ENCODE measurements at places on chromosomes 1 and 21.

DNA sequence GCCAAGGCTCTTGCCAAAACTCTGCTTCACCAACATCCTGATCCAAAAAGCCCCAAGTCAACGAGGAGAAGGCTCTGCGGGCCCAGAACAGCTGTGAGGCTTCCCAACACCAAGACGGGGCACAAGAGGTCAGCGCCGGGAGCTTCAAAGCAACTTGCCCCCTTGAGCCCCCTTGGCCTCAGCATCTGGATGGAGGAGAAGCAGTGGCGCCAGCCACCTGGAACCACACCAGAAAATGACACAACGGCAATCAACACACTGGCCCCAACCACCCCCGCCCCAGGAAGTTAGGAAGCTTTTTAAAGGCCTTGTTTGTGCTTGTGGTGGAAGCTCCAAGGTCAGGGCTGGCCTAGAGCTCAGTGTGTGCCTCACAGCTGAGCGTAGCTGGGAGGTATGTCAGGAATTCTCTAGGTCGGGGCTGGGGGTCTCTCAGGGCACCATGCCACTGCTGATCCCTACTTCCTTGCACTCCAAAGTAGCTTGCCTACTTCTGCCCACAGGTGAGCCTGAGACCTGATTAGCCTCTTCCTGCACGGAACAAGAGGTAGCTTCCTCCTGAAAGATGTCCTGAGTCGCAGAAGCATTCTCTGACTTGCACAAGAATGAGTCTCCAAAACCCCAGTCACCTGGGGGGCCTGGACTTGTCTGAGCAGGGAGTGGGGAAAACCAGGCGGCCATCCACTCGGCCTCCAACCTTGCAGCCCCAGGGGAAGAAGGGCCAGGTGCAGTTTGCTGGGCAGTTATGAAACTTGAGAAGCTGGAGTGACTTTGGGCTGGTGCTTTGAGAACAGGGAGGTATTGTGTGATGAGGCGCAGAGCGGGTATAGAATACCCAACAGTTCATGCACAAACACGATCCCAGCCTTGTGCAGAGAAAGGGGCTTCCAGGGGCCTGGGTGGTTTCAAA lies 9.7 kb upstream of the SRP9 start:
- DNase-seq: peak; percentile 32

DNA sequence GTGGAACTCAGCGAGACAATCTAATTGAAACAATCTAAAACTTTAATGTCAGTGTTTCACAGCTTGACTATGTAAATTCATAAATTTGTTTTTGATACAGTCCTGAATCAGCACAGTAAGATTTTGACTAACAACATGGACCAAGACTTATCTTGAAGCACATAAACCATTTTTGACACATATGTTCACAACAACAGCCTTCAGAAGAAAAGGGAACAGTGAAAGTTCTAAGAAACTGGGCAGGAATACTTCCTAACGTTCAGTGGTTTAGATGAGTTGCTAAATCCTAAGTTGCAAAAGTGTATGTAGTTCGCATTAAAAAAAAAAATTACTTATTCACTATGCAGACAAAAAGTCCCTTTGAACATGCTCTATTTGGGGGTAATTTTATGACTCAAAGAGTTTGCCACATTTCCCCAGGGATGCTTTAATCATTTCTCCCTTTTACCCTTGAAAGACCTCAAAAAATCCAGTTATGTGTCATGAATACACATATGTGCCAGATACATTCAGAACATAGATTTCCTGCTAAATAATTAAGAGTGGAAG lies 120.2 kb downstream of the MRPL39 start:
- no peak for DNase-seq

DNA sequence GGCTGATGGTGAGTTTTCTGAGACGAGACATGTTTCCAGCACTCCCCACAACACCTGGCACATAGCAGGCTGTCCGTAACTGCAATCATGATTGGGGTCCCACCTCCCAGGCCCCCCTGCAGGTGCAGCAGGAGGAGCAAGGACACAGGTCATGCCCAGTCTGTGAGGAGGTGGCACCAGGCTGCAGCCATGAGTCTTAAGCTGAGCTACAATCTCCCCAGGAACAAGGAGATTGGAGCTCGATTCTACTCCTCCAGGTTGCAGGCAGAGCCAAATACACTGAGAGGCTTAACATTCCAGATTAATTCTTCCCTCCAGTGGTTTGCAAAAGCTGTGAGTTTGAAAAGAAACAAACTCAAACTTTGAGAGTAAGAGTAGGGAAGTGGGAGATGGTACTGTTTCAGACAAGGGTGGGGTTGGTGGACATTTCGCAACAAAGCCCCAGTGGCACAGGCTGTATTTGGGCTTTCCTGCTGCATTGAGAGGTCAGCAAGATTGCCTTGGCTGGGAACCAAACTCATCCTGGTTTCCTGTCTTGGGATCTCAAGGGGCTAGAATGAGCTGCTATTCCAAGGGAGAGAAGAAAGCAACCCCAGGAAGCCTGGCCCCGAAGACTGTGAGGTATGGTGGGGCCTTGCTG lies 64.8 kb upstream of the GALNT2 start:
- DNase-seq: no peak

- DNase-seq: no peak
Measured at GRCh38 chr21:45372732-45373355, 32.1 kb upstream of the COL18A1 start.

DNA sequence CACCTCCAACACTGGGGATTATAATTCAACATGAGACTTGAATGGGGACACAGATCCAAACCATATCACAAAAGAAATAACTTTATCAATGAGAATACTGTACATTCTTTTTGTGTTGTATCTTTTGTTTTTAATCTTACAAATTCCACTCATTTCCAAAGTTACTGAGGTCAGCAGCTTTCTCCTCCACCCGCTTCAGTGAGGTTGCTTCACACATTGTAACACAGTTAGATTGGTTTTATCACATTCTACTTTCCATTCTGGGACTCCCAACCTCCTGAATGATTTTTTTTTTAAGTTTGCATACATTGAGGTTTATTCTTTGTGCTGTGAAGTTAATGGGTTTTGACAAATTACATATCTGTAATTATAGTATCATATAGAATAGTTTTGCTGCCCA lies 43.8 kb downstream of the DDAH1 start:
- DNase-seq: peak; percentile 12

DNA sequence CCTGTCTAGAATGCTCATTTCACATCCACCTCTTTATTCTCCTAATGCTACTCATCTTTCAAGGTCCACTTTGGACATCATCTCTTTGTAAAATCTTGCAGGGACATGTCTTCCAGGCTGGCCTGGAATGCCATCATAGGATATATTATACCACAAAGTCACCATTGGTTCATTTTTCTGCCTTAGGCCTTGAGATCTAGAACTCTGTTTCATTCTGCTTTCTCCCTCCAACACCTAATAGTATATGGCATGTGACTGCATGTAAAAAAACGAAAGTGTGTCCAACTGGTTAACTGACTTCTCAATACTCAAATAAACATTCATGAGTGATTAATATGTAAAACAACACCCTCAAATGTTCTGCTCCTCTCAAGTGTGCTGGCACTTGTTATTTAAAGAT lies 84.1 kb downstream of the RGS2 start:
- DNase-seq: no peak

GRCh38 chr1:9128520-9129265 lies at the start of gene GPR157:
TSS of gene GPR157 (minus strand) at chr1:9129102. CDS start at chr1:9129027, 75 bp downstream.
- no peak for DNase-seq

- DNase-seq: no peak
Measured at GRCh38 chr1:32307324-32307723, 15.4 kb downstream of the HDAC1 start.

GRCh38 chr1:144551107-144551542 lies 41.6 kb upstream of the PPIAL4F start:
- no peak for DNase-seq

GRCh38 chr1:189538271-189538670 lies 939.4 kb downstream of the BRINP3 start:
- DNase-seq: no peak

DNA sequence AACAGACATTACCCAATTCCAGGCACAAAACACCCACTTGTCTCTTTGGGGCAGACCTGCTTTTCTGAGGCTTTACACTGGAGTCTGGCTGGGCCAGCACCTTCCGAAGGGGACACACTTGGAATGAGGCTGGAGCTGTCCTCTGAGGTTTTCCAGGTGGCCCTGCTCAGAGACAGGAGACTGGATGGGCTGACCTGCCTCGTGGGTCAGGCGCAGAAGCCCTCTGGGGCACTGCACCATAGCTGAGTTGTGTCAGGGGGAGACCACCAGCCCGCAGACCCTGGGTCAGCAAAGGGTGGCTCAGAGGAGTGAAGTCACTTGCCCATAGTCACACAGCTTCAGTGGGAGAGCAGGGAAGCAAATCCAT lies 1.8 kb downstream of the SH2D5 start:
- no peak for DNase-seq

- DNase-seq: no peak
Measured at GRCh38 chr1:234713859-234714258, 103.9 kb upstream of the IRF2BP2 start.

DNA sequence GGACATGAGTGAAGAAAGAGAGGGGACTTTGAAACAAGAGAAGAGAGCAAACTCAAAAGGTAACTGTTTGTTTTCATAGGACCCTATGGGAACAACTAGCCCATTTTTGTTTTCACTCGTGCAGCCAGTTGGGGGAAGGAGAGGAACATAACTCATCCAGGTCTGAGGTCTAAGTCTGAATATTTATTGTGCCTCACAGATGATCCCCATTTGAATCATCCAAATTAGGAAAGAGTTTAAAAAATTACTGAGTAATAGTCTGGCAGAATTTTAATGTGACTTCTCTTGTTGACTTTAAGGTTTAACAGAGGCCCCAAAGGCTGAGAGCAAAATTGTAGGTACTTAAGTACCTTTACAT lies 10.4 kb upstream of the TSPAN2 start:
- no peak for DNase-seq

DNA sequence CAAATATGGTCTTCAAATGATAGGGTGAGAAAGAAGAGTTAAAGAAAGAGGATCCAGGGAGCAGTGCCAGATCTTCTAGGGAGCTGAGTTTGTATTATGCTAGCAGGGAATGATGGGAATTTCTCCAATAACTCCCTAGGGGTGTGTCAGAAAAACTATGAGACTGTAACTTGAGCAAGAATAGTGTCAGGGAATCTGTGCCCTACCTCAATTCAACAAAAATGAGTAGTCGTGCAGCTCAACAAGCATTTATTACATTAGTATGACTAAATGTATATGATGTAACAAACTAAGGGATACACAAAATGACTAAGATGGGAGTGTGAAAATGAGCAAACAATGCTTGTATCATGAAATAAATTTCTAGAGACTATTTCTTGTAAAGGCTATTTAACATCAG lies 24.2 kb downstream of the SPAG17 start:
- no peak for DNase-seq

DNA sequence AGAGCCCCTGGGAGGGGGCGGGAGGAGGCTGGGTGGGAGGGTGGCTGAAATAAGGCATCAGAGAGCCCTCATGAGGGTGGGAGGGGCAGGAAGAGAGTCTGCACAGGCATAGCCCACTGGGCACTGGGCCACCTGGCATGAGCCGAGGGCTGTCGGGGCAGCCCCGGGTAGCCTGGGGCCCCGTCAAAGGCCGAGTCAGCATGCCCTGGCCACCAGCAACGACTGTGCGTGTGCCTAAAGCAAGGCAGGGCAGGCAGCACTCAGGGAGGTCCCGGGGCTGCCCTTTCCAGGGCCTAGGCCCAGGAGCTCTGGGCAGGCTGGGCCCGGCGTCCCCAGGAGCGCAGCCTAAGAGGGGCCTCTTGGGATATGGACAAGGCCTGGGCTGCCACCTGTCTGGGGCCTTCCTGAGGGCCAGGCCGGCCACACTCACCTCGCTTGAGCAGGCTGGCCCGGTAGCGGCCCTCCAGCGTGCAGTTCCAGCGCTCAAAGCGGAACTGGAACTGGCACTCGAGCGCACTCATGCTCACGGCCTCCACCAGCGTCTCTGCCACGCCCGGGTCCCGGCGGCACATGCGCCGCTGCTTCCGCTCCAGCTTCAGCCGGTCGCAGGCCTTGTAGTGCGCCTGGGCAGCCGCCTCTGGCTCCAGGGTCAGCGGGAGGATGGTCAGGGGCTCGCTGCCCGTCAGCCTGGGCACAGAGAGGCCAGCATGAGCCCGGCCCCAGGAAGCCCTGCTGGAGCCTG lies 22.7 kb downstream of the WNT9A start:
- no peak for DNase-seq

DNA sequence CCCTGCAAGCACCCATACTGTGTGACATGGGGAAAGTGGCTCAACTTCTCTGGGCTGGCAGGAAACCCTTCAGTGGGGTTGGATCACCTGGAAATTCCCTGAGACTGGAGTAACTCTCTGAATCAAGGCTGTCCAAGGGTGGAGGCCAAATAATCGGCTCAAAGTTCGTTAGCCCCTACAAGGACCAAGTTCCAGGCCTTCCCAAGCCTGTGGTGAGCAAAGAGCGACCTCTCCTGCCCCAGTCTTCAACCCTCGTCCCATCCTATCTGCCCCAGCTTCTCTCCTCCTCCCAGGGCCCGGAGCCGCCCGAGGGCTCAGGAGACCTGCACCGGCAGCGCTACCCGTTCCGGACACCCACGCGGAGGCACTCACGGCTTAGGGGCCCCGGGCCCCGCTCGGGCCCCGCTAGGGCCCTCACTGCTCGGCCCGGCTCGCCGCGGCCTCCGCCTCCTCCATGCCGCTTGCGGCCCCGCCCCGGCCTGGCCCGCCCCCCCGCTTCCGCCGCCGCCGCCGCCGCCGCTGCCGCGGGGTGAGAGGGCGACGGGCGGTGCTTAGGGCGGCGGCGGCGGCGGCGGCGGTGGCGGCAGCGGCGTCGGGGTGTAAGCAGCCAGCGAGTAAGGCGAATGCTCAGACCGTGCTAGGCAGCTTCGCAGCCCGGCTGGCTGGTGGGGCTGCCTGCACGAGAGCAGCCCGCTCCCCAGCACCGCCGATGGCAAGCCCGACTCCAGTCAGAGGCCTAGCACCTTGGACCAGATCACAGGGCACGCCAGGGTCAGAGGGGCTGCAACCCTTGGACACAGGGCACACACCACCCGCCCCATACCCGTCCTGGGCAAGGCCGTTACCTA lies at the start of gene POMGNT1:
POMGNT1 (minus strand) TSS at position 471 of the 848 bp plus-strand sequence. CDS start 613 bp downstream, outside the sequence.
- DNase-seq: peak; percentile 90

GRCh38 chr1:68372487-68372886 lies 77.3 kb downstream of the RPE65 start:
- no peak for DNase-seq

- no peak for DNase-seq
Measured at GRCh38 chr1:221712198-221712684, 29.6 kb downstream of the DUSP10 start.

DNA sequence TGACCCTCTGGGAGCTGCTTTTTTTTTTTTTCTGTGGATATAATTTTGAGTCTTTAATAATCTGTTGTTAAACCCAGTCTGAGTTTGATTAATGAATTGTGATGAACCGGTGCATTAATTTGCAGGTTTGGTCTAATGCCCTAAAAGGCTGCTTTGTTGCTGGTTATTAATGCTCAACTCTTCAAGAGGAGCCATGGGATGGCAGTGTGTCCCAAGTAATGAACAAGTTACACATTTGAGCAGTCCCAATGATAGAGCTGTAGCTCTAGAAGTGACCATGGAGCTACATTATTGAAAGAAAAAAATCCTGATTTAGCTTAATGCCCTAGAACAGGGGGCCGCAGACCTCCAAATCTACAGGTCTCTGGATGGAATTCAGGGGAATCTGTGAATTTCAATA lies 53.1 kb downstream of the RWDD3 start:
- DNase-seq: peak; percentile 43

- no peak for DNase-seq
Measured at GRCh38 chr1:93600663-93601062, 81.0 kb downstream of the BCAR3 start.

GRCh38 chr1:18352636-18353265 lies 128.0 kb upstream of the KLHDC7A start:
- no peak for DNase-seq

GRCh38 chr1:204493145-204493983 lies 1.2 kb downstream of the PIK3C2B start:
- DNase-seq: no peak

- no peak for DNase-seq
Measured at GRCh38 chr1:174911606-174912005, 88.1 kb upstream of the CACYBP start.

- peak; percentile 52 for DNase-seq
Measured at GRCh38 chr1:212669102-212669501, 30.5 kb downstream of the BATF3 start.

All from Karpas-422 (cell line).